ENCODE measurements at places on chromosomes 5 and 9.

- no peak for DNase-seq
These were observed 72.9 kb upstream of the PRLR start for GRCh38 chr5:35303152-35303551.

DNA sequence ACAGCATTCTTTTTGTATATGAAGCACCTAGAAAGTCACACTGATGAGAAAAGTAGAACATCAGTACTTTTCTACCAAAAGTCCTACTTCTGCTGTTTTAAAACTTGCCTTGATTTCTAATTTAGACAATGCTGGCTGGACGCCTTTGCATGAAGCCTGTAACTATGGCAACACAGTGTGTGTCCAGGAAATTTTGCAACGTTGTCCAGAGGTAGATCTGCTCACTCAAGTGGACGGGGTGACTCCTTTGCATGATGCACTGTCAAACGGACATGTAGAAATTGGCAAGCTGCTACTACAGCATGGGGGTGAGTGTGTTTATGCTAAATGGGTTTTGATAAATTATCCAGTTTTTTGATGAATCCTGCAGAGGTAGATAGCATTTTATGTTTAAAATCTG is 73.5 kb downstream of the SLF1 start:
- DNase-seq = peak; percentile 29

DNA sequence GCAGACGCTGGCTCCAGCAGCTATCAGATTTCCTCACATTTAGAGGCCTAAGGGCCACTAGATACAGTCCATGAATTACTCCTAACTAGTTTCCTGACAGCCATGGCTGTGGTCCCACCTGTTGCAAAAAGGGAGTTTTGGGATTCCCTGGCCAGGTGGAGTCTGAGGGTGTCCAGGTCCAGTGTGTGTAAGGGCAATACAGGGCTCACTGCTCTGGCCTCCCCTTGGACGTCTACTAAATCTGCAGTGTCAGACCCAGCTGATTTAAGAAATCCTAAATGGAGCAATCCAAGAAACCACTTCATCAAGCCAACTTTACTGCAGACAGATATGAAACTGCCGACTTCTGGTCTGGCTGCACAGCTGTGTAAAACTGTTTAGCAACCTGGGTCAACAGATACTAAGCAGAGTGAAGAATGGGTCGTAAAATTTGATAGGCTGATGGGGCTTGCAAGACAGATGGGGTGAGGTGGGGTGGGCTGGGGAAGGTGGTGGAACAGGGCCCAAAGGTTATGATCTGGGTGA is 116.4 kb downstream of the GADD45G start:
- no peak for DNase-seq

GRCh38 chr5:81252904-81253303 is 19.8 kb downstream of the CKMT2 start:
- DNase-seq = no peak

DNA sequence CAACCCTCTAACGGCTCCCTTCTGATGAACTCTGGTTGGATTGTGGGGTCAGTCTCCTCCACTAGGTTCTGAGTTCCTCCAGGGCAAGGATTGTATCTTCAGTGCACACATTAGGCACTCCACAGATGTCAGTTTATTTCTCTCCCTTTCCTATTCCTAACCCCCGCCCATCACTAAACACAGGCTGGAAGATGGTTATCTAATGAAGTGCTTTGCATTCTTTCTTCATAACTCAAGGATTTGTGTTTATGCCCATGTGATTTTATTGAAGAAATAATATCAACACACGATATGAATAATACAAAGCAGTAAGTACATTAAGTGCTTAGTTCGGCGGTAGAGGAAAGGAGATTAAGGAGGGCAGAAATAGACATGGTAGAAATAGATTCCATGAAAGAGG is 4.4 kb upstream of the CREBRF start:
- no peak for DNase-seq

GRCh38 chr9:134174073-134174449 is 9.7 kb upstream of the RNU6ATAC start:
- DNase-seq = no peak

GRCh38 chr5:864492-865167 is 13.8 kb upstream of the ZDHHC11 start:
- no peak for DNase-seq

GRCh38 chr5:54344653-54345052 is 34.3 kb upstream of the ARL15 start:
- DNase-seq = peak; percentile 0

GRCh38 chr5:440401-441201 is 2.4 kb upstream of the EXOC3 start:
- no peak for DNase-seq

DNA sequence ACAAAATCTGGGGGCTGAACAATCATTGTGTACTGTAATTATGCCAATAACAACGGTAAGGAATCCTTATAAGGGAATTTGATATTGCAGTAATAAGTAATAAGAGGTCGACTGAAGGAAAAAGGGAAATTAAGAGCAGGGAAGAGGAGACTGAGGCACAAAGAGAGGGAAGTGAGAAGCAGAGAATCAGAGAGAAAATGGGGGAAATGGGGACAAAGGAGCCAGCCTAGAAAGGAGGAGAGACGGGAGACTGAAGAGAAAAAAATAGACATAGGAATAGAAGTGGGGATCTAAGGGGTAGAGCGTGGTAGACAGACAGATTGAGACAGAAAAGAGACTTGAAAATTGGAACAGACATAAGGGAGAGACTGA is 518 bp upstream of the ZNF300 start:
- DNase-seq = no peak

GRCh38 chr5:123155446-123155960 is 66.5 kb downstream of the PRDM6 start:
- DNase-seq = no peak

GRCh38 chr5:138884094-138884493 is 9.0 kb upstream of the LRRTM2 start:
- no peak for DNase-seq

DNA sequence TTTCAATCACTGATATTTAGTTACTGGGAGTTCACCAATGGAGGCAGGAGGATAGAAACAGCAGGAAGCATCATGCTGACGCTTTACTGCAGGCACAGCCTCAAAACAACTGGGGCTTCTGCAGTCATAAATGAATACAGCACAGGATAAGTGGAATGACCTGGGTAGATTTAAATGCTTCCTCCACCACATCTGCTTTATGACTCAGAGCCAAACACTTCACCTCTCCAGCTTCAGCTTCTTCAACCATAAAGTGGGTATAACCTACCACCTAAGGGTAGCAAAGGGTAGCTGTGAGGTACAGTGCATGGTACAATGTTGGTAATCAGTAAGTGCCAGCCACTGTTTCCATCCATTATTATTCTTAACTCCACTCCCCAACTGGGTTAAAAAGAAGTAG is 28.4 kb downstream of the RASEF start:
- DNase-seq = no peak

DNA sequence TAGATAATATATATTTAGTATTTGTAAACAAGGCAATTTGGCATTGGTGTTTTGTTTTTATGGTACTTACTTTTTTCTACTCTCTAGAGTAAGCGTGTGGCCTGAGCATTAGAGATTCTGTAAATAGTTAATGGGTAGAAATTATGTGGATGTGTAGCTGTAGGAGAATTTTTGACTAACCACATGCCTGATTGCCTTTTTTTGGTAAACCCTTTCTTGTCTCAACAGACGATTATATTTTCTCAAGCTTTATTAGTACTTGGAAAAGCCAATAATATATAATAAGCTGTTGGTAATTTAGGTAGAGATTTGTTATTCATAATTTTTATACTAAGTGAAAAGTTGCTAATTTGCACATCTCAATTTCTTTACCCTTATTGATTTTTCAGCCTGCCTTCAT is 76.8 kb downstream of the FCHO2 start:
- DNase-seq = no peak

GRCh38 chr9:100096378-100096916 is 2.4 kb downstream of the ERP44 start:
- DNase-seq = no peak

DNA sequence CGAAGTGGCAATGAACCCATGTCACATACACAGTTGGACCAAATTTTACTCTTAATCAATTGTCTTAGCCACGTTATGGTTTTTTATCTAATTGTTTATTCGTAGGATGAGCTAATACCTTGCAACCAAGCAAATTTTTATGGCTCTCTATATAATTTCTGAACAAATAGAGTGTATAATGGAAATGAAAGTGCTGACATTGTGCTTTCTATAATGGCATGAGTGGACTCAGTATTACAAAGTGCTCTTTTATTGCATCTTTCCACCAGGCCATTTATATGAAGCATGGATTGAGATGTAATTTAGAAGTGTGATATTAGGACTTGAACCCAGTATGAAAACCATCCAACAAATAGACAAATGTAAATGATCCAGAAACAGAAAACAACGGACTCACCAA is 1096.0 kb downstream of the DTWD2 start:
- no peak for DNase-seq

- no peak for DNase-seq
These were observed 12.5 kb downstream of the ARAP3 start for GRCh38 chr5:141669520-141669919.

- no peak for DNase-seq
These were observed 533.4 kb upstream of the BRINP1 start for GRCh38 chr9:119902611-119903010.

DNA sequence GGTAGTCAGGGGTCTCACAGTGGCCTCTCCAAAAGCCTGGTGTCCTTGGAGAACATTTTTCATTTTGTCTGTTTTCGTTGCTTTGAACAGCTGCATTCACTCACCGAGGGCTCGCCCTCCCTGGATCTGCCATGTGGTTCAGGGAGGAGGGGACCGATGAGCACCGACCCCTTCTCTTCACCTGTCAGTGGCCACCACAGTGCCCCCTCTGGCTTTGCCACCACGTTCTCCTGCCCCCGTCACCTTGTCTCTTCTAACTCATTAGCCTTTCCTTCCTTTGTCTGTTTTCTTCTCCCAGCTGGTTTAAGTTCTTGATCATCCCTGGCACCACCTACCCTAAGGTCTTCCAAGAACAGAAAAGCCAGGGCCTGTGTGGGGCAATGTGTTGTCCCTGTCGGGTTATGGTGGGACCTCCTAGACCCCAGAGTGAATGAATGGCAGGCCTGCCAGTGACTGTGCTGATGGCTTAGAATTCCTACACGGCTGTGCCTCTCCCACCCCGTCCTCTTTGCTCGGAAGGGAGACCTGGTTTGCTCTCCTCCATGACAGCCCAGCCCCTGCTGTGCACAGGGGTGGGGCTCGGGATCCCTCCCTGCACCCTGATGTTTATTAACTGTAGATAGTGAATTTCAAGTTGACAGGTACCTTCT is 90.0 kb downstream of the ANKRD33B start:
- no peak for DNase-seq
